Activated T-cell treated with anti-CD3 and anti-CD28 coated beads, Interleukin-2, amount 50 U/mL, for 72 hours (primary cell): ENCODE measurements at places on chromosomes 7 and 10. TPM values are rescaled to one million over a fixed set of nuclear protein-coding genes. Genes with fewer than 3 reads are reported as not detected.

Gene ADAM22
- total RNA-seq: 3.2 TPM

Gene DLX6
- not detected for total RNA-seq

Gene WDR86
- total RNA-seq: 1.0 TPM

DNA sequence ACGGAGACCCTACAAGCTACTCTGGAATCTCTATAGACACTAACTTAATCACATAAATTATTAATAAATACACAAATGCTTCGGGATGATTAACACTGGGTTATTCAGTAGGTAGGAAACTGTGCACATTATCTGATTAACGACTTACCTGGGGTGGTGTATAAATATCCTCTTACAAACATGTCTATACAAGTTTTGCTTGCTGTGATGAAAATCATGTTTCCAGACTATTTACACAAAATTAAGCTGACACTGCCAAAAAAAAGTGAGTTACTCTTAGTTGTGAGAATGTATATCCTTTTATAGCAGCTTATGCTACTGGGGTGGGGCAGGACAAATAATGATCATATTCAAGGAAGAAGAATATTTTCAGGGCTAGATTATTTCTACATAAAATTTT lies 314.6 kb downstream of the C7orf25 start:
- no peak for DNase-seq

DNA sequence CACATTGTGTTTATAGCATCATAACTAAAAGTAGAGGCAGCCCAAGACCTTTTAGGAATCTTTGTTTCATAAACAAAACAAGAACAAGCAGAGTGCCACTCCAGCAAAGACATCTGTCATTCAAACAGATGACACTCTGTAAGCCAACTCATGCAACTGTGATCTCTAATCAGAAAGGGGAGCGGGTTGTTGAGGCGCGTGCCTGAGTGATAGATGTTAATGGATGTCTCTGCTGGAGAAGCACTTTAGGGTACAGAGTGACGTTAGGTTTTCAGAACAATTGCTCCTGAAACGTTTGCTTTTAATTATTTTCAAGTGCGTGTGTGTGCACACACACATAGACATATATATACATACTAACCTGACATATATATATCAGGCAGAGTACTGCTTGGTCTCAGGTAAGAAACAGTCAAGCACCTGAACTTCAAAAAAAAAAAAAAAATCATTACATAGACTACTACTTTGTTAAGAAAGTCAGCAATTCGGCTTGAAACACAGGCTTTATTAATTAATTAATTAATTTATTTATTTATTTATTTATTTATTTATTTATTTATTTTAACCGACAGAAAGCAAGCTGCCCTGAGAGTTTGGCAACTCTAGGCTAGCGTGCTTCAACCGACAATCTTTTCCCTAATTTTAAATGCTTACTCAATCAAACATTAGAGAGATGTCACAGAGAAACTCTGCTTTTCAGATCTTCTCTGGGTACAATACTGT lies 109.1 kb downstream of the POU6F2 start:
- no peak for DNase-seq

DNA sequence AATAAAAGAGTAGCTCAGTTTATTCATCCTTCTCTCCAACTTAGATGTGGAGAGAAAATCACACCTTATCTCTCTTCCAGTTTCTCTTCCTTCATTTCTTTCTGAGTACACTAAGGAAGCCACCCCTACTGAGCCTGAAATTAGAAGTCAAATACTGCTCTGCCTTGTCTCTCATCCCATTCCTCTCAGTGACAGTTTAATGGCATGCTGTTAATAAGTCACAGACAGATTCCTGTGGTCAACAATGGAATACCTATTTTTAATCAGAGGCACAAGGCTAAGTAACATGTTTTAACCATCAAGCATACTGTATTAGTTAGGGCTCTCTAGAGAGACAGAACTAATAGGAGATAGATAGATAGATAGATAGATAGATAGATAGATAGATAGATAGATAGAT lies 253.2 kb downstream of the HTR7 start:
- no peak for DNase-seq

GRCh38 chr7:98283127-98283886 lies 1.8 kb downstream of the BRI3 start:
- no peak for DNase-seq

- no peak for DNase-seq
Observed at GRCh38 chr10:126500866-126501265, 112.6 kb upstream of the ADAM12 start.

- DNase-seq: no peak
Observed at GRCh38 chr10:130542761-130543160, 406.6 kb downstream of the GLRX3 start.

DNA sequence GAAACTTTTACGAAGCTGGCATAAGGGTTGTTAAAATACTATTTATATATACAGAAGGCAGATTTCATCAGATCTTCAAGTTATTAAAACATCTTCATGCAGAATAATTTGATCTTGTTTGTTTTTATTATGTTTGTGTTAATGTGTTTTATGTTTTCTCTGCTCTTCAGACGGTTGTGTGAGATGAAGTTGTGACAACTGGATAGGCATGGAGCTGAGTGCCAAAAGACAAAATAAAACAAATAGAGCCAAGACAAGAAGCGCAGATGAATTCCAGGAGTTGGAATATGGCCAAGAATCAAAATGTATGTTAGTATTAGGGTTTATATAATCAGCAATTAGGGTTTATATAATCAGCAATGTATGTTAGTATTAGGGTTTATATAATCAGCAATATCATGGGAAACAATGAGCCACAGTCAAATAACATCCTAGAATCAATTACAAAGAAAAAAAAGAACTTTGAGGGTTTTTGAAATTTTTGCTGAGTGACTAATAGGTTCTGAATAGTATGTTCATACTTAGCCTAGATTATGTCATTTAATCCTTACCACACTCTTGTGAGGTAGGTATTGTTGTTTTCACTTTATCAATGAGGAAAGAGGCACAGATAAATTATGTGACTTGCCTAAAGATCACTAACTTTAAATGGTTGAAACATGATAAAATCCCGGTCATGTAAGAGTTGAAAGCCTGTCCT lies 488.0 kb upstream of the STEAP1 start:
- no peak for DNase-seq
